ENCODE measurements at places on chromosomes 4 and X.
A peak's percentile ranks its signal among the peaks of the same experiment; 100 is the strongest.

DNA sequence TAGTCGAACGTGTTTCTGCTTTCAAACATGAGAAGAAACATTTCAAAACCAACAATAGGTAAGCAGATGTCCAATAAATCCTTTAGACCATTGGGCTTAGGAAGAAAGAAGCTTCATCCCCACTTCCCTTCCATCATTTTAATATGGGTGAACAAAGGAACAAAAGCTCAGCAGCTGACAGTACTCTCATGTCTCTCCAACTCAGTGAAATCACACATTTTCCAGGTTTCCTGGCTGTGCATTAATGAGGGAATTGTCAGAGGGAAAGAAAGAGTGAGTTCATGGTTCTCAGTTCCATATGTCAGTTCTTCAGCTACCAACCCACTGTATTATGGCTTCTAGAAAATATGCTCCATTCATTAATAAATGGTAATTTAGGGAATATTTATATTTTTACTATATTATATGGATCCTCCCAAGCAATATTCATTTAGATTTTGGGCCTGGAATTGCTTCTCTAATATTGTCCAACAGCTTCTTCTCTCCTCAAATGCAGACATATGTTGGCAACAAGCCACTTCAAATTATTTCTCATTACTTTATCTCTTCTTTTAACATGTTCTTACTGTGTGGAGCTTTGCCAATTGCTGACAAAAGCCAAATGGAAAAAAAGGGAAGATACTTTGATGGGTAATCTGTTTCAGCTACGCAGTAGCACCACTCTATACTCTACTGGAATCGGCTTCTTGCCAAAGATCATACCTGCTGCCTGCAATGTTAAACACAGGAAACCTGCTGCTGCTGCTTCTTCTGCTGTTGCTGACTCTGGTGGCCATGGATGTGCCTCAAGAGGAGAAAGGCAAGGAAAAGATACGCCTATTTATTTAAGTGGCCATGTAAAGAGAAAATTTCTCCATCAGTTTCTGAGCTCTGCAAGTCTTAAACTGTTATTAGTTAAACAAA is 1757.6 kb downstream of the ARAP2 start:
- DNase-seq = no peak

- no peak for DNase-seq
Measured at GRCh38 chr4:39942507-39942906, 35.2 kb downstream of the PDS5A start.

GRCh38 chr4:86035688-86036087 is 324.2 kb downstream of the MAPK10 start:
- no peak for DNase-seq

DNA sequence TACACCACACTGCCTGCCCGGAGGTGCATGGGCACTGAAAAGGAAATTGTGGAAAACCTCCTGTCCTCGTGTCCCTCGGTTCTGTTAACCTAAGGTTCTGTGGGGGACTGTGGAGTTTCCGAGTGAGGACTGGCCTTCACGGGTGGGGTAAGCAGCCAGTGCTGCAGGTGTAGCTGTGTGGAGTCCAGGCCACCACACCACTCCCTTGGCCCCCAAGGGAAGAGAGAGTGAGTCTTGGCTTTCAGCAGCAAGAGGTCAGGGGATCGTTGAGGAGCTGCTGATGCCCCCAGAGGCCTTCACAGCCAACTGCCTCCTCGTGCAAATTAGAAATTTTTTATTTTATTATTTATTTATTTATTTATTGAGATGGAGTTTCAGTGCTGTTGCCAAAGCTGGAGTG is 20.4 kb downstream of the BEND4 start:
- no peak for DNase-seq

DNA sequence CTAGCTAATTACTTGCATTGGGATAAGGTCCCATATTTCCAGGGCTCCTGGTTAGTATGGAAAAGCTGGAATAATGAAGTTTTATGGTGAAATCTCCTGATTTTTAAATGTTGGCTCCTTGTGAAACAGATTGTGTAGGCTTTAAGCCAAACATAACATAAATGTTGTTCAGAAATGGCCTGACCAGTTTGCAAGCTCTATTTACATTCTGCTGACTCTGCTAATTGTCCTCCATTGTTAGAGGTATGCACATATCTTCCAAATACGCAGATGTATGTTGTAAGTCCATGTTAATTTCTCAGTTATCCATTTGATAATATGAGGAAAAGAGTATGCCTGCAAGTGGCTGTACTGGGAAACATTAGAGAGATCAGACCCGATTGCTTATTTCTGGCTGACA is 11.9 kb upstream of the WDR17 start:
- no peak for DNase-seq

GRCh38 chr4:1644891-1645657 is 39.0 kb downstream of the FAM53A start:
- DNase-seq = no peak

GRCh38 chr4:36523182-36523581 is 241.8 kb downstream of the DTHD1 start:
- no peak for DNase-seq

GRCh38 chr4:88819818-88820697 is 122.4 kb upstream of the NAP1L5 start:
- no peak for DNase-seq

DNA sequence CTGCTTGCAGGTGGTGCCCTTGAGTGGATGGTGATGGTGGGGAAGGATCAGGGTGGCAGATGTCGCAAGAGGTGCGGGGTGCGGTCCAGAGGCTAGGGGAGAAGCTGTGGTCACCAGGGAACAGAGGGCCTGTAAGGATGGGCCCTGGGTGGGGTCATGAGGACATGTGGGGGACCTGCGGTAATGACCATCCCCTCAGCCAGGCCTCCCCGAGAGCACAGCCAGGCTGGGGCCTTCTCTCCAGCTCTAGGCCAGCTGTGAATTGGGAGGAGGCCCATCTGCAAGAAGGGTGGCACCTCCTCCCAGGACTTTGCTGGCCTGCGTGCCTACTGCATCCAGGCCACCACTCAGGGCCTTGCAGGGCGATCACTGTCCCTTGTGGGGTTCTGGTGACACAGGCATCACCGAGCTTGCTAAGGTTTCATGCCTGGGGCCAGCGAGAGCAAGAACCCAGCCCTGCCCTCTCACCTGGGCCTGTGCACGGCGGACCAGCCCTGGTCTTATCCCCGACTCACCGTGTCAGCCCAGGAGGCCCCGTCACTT is 34.1 kb upstream of the MXD4 start:
- DNase-seq = no peak

DNA sequence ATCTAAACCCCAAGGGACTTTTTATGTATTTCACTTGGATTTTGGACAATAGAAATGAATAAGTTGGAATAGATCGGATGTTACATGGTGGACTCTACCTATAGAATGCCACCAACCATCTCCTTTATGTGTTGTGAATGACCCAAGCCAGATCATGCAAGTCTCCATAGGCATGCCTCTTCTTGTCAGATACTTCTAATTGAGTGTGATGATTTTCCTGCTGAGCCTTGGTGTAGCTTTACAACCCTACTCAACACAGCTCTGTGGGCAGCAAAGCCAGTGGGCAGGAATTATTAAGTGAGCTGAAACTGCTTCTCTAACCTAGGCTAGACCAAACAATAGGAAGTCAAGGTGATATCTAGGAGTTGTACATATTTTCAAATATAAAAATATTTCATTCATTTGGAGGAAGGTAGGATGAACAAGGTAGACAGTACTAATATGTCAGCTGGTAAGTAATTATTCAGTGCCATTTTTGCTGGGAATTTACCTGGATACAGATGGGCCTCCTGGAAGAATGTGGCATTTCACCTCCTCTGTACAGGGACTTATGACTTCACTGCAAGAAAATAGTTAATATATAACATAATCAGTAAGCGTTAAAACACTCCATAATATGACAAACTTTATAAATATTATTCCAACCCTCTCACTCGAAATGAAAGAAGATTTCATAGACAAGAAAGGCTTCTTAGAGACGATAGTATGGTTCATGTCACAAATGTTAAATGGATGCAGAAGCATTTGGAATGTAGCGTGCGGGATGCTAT is 298.0 kb upstream of the FAT1 start:
- no peak for DNase-seq

GRCh38 chrX:68429216-68429615 is 4.1 kb downstream of the OPHN1 start:
- DNase-seq = no peak

- peak; percentile 82 for DNase-seq
Measured at GRCh38 chr4:43132010-43132582, 239.6 kb downstream of the GRXCR1 start.

DNA sequence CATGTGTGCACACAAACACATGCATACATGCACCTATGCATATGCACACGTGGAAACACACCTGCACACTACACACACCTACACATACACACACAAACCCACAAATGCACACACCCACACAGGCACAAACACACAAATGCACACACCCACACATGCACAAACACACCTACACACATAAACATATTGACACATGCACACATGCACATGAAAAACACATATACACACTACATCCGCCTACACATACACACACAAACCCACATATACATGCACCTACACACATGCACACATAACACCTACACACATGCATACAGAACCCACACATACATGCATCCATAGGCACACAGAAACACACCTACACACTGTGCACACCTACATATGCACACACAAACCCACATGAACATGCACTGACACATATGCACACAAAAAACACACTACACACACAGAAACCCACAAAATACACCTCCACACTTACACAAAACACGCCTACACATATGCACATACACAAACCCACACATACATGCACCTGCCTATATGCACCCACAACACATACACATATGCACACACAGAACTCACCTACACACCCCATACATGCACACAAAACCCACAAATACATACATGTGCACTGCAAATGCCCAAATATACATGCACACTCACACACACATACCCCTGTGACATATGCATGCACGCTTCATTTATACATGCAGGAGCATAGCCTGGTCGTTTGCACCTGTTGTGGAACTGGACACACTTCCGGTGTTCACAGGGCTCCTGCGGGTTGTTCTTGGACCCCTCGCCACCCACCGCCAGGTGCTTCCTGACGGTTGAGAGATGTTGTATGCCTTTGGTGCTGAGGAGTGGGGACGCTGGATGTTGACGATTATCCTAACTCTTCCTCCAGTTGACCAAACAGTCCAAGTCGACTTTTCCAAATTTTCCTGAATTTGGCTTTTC is 22.1 kb downstream of the CD99 start:
- no peak for DNase-seq

DNA sequence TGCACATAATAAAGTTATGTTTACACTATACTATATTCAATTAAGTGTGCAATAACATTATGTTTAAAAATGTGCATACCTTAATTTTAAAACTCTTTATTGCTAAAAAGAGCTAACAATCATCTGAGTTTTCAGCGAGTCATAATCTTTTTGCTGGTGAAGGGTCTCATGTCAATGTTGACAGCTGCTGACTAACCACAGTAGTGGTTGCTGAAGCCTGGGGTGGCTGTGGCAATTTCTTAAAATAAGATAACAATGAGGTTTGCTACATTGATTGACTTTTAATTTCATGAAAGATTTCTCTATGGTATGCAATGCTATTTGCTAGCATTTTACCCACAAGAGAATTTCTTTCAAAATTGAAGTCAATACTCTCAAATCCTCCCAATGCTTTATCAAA is 58.6 kb downstream of the C4orf46 start:
- DNase-seq = peak; percentile 50

DNA sequence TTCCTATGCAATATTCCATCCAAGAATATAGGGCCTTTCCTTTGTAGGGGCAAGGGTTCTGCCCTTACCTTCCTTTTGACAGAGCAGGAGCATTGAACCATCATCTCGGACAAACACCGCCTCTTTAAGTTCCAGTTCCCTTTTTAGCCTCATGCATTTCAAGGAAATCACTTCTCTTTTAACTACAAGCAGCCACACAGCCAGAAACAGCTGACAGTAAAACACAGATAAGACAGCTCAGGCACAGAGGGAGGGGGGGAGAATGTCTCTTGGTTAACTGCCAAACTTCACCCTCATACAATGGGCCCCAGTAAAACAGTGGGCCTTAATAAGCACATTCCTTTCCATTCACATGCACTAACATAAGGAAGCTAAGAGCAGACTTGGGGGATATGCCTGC is 648.3 kb downstream of the GABRG1 start:
- peak; percentile 41 for DNase-seq

GRCh38 chr4:41360214-41360920 is 103.6 kb downstream of the UCHL1 start:
- DNase-seq = peak; percentile 30

DNA sequence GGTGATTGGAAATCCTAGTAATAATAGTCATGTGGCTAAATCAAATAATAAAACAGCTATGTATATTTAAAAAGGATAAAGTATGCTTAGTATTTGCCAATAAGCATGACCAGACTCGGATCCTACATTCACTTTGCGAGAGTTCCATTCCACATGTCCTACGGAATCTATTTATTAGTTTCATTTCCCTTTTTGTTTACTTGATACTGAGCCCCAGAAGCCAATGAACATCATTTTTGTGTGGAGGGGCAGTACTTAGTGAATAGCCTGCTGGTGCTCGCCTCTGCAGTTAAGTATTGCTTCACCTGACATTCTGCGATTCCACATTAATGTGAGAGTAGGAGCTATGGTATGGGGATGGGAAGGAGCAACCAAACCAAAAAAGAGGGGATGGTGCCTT is 58.5 kb upstream of the NAP1L5 start:
- no peak for DNase-seq

Data from hematopoietic multipotent progenitor cell treated with erythropoietin and hydrocortisone succinate and interleukin-3 and kit ligand, for 6 days (in vitro differentiated cells).